ENCODE measurements at places on chromosomes 6 and 20. TPM values are rescaled to one million over a fixed set of nuclear protein-coding genes. Genes with fewer than 3 reads are reported as not detected.

RIMS4 gene
- not detected for total RNA-seq

- DNase-seq: no peak
These were observed 13.5 kb upstream of the ENPP4 start for GRCh38 chr6:46116289-46116688.

JAG1 gene
- total RNA-seq: 203 TPM

- DNase-seq: peak; percentile 48
These were observed 1.3 kb upstream of the VNN1 start for GRCh38 chr6:132715204-132715603.

DNA sequence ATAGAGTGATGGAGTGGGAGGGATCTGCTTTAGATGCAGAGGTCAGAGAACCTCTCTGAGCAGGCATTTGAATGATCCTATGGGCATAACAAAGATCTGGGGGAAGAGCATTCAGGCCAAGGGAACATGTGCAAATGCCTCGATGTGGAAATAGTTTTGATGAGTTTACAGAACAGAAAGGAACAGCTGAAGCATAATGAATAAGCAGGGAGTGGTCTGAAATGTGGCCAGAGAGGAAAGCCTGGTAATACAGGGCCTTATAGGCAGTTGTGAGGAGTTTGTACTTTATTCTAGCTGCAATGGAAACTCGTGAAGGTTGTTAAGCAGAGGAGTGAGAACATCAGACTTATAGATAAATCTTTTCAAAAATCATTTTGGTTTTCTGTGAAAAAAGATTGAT, 33.0 kb upstream of the ME1 start:
- DNase-seq: no peak

PRPH2 gene
- total RNA-seq: 2.0 TPM

DNA sequence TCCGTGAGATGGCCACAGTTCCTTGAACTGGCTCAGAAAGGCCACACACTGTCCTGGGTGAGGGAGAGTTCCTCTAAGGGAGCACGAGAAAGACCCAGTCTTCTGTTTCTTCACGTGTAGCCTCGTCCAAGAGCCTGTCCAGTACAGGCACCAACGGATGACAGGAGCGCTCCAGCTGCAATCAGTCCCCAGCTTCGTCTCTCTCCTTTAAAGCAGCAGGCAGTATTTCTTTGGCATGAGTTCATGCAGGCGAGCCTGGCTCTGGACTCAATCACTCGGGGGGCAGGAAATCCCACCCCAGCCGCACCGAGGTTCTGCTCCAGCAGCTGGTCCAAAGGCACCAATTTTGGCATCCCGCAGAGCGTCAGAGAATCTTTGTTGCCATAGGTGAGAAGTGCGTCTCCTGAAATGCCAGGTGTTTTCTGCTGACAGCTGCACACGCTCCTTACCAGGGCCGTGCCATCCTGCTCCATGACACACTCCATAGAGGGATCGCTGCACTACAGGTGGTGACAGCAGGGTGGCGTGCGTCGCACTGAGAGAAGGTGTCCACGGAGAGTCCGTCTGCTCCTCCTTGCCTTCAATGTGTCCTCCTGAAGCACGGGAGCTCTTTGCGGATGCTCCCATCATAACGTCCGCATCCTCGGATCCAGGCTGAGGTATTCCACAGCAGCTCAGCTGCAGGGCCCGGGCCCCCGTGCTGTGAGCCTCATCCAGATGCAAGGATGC, 59.6 kb upstream of the AFDN start:
- no peak for DNase-seq

GRCh38 chr20:25491446-25492038, 84.1 kb downstream of the GINS1 start:
- DNase-seq: no peak

GRCh38 chr6:79946272-79947190, 822 bp downstream of the ELOVL4 start:
- DNase-seq: peak; percentile 41

LCA5 gene
- 4.9 TPM for total RNA-seq

DNA sequence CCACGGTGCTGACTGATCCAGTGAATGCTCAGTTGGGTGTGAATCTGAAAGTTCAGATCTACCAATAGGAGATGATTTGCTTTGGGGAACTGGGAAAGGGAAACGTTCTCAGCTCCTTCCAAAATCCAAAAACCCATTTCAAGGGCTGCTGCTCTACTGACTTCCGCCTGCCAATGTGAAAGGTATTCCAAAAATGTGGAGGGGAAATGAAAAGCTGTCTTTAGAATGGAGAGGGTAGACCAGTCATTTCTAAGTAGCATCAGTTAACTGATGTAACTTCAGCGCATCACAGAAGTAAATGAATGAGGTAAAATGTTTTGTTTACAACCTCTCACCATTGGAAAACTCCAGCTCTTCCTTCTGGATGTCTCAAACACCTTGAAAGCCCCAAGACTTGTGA, 19.6 kb upstream of the EYA2 start:
- no peak for DNase-seq

All from dermis blood vessel endothelial cell (primary cell).